ENCODE measurements at places on chromosomes 6 and 20.

- DNase-seq = no peak
Measured at GRCh38 chr6:16273256-16273655, 34.9 kb downstream of the GMPR start.

- no peak for DNase-seq
Measured at GRCh38 chr6:63066055-63066704, 145.1 kb upstream of the FKBP1C start.

DNA sequence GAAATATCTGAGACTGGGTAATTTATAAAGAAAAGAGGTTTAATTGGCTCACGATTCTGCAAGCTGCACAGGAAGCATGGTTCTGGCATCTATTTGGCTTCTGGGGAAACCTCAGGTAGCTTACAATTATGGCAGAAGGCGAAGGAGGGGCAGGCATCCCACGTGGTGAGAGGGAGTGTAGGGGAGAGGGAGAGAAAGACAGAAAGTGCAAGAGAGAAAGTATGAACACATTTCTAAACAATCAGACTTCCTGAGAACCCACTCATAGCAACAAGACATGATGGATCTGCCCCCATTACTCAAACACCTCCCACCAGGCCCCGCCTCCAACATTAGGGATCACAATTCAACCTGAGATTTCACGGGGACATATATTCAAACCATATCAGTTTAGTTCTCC, 107.4 kb downstream of the PERP start:
- DNase-seq = no peak

DNA sequence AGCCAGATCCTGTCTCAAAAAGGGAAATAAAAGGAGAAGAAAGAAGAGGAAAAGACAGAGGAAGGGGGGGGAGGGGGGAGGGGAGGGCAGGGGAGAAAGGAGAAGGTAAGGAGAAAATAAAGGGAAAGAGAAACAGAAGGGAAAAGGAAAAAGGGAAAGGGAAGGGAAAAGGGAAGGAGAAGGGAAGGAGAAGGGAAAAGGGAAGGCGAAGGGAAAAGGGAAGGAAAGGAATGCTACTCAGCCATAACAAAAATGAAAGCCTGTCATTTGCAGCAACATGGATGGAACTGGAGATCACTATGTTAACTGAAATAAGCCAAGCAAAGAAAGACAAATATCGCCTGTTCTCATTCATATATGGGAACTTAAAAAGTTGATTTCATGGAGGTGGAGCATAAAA, 22.3 kb downstream of the RBM24 start:
- DNase-seq = no peak

DNA sequence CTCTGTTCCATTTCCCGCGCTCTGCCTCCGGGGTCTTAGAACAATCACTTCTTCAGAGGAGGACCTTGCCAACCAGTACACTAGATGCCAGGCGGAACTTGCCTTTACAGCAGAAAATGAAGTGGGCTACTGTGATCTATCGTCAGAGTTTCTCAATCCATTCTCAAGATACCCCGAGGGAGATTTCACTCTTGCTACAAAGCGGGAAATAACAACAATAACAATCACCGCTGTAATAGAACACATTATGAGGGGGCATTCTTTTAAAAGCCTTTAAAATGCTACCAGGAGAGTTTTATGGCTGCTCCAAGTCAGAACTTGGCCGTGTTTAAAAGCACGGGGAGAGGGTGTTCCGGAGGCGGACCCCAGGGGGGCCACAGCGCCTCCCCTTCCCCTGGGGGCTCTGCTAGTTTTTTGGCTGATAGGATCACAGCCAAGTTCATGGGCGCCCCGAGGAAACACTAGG, 617.0 kb upstream of the AGPAT4 start:
- DNase-seq = no peak

DNA sequence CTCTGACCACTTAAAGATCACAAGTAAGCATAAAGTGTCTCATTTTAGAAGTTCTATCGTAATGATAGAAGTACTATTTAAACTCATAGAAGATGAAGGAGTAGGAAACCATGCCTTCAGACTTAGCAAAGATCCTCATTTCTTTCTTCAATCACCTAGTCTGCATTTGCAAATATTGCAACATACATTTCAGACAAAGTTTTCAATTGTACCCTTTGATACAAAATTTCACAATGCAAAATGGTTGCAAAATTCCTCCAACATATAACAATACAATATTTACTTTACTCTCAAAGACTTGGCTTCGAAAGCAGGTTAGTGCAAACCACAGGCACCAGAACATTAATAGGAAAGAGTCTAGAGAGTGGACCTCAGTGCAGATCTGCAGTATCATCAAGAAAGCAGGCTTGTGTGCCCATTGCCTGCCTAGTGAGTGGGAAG, 16.1 kb upstream of the ROS1 start:
- no peak for DNase-seq

- DNase-seq = no peak
Measured at GRCh38 chr20:45882469-45883099, 1.6 kb downstream of the ZSWIM1 start.

- no peak for DNase-seq
Measured at GRCh38 chr20:25302596-25302995, 54.7 kb downstream of the PYGB start.

GRCh38 chr6:11108726-11109125, 2.8 kb downstream of the ERVFRD-1 start:
- DNase-seq = no peak

DNA sequence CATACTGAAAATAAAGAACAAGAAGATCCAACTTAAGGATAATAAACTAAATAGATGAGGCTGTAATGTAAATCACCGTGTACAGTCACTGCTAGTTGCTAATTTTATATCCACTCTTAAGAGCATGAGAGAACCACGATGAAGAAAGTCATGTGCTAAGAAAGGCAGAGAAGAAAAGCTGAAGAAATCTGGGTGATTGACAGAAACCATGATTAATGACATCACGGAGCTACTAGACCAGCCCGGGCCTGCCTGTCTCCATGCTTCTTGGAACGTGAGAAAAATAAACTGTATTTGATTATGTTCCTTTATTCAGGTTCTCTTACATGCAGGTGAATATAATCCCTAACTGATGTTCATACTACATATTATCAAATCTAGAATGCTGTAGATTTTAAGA, 84.2 kb upstream of the E2F3 start:
- no peak for DNase-seq

DNA sequence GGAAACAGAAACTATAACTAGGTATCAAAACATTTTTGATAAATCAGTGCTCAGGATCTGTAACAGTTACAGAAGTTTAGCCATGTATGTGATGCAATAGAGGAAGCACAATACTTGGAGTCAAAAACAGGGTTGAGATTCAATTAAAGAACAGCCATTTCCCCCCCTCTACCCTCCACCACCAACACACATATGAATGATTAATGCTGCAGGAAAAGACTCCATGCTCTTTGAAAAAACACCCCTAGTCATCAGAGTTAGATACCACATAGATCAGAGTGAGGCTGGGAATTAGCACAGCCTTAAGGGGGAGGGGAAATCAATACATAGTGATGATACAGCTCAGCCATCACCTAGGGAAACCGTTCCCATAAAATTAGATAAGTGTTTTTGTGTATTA, 108.9 kb upstream of the EMILIN3 start:
- no peak for DNase-seq

GRCh38 chr6:136012198-136012887, 160.8 kb downstream of the PDE7B start:
- DNase-seq = no peak

- no peak for DNase-seq
Measured at GRCh38 chr20:19527509-19527908, 230.5 kb upstream of the RIN2 start.

DNA sequence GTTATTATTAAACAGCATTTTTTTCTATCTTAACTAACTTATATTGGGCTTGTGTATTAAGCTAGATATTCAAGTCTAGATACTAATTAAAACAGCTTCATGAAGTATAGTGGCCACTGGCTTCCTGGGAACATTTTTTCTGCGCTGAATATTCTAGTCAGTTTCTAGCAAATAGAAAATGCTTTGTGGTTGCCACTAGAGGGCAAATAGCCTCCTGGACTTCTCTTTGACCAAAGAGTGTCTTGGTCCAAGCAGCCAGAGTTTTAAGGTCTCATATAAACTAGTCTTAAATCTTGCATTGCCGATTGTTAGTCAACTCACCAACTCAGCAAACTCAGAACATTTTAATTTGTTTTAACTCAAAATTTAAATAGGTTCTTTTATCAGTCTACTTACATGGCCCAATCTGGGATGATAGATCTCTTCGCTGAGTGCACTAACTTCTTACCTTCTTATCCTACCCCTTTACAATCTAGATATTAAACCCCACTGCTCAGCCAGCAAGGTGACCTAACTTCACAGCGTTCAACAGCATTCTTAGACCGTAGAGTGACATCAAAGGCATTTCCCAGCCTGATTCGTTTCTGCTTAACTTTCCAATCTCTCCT, 24.6 kb upstream of the ID4 start:
- DNase-seq = no peak

- DNase-seq = no peak
Measured at GRCh38 chr6:113857556-113858479, 673 bp downstream of the MARCKS start.

DNA sequence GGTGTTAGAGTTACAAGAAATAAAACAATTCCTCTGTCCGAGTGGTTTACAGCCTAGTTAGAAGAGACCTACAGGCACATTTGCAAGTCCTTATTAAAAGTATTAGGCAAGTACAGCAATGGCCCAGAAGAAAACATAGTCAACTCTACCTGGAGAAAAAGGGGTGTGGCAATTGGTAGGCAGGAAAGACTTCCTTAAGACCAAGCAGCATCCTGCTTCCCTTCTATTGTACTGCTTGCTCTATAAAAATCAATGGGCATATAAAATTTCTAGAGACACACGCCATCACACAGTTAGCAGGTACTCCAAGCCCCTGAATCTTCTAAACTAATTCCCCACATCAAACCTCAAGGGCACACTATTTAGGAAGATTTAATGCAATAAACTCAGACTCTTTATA, 185.6 kb downstream of the ATXN1 start:
- DNase-seq = no peak

DNA sequence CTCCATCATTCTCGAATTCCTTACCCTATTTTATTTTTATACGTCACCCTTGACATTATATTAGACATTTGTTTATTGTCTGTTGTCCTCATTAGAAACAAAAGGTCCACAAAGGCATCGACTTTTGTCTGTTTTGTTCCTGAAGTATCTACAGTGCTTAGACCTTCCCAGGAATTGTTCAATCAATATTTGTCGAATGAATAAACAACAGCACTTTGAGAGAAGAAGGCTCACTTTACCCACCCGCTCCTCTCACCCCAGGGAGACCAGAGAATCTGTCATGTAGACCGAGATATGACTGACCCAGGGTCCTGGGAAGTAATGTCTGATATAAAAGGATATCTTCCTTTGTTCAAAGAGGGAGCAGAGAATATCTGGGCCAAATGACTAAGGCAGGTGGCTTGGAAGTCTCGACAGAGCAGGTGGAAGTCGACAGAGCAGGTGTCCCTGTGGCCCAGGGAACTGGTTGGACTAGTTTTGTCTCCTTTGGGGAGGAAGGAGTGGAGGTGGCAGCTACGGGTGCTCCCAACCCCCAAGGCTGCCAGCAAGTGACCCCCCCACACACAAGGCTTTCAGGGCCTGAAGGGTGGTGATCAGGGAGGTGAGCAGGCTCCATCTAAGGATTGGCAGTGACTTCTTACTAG, 14.8 kb upstream of the CHMP4B start:
- DNase-seq = no peak

DNA sequence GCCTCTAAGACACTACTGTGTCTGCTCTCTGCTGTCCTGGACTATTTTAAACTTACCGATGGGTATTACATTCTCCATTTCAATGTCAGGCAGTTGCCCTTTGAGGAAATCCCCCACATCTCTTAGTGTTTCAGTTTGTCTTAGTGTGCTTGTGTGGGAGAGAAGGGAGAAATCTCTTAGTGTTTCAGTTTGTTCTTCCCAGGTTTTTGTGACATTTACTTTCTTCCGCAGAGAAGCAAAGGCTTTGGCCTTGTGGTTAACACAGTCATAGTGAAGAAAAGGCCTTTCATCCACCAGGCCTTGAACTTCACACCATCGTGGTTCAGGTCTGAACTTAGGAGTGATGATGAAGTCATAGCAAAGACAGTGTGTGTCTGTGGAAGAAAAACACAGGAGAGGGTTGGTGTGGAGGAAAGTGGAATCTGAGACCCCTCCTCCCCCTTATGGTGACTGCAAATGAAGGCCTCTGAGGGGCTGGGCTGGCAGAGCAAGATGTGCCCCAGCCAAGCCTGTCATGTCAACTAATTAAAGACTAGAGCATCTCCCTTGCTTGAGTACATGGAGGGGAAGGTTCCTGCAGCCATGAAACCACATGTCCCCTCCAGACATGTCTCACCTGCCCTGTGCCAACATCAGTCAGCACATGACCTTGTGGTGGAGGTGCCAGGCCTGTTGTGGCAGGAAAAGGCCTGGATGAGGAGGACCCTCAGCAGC, 23.9 kb downstream of the RAET1L start:
- DNase-seq = no peak

GRCh38 chr6:83827050-83827449, 26.1 kb upstream of the RIPPLY2 start:
- no peak for DNase-seq

- DNase-seq = no peak
Measured at GRCh38 chr6:107493158-107494057, 3.5 kb downstream of the SOBP start.

GRCh38 chr6:119517428-119517827, 167.9 kb upstream of the MAN1A1 start:
- no peak for DNase-seq

DNA sequence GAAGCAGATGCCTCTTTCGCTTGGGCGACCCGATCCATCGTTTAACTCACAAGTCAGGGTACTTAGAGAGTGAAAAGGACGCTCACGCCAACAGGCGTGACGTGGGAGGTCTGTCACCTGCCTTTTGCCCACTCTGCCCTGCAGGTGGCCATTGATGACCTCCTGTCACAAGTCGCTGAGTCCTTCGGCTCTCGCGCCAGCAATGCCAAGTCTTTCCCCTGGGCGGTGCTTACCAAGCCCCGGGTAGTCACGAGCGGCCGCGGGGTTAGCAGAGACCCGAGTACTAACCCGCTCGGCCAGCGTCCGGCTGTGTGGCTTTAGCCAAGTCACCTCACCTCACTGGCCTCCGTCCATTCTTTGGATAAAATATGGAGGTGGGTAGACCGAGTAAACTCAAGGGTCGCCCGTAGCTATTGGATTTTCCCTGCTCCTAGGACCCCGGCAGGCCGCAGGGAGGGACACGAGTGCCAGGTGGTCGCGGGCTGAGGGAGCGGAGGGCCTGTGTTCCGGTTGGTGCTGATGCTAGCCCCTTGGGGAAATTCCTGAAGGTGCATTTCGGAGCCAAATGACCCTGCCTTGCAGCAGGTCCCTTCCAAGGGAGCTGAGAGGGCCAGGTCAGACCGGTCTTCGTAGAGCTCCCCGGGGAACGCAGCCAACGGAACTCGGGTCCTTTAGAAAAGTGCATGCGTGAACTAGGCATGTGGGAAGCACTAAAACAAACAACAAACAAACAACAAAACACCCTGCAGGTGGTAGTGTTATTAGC, 668 bp downstream of the PKIB start:
- DNase-seq = no peak

Measured in stimulated activated CD4-positive, alpha-beta T cell treated with anti-CD3 and anti-CD28 coated beads, TNF-alpha, amount 100 ng/mL, for 1 hour (primary cell).